ENCODE measurements at places on chromosomes 1 and 21.

GRCh38 chr1:223176437-223176836, 33.4 kb upstream of the TLR5 start:
- no peaks in the 10 kb centered on the region for H3K36me3 ChIP-seq
- H3K27ac ChIP-seq = no peak overlapping the region
- peaks cover 6% of the 10 kb centered on the region for H3K4me1 ChIP-seq
- H3K4me3 ChIP-seq = no peak overlapping the region
- DNase-seq = no peak

- no peaks in the 10 kb centered on the region for H3K27me3 ChIP-seq
- H3K4me1 ChIP-seq = no peaks in the 10 kb centered on the region
Measured at GRCh38 chr1:230072296-230072695, 5.3 kb downstream of the GALNT2 start.

DNA sequence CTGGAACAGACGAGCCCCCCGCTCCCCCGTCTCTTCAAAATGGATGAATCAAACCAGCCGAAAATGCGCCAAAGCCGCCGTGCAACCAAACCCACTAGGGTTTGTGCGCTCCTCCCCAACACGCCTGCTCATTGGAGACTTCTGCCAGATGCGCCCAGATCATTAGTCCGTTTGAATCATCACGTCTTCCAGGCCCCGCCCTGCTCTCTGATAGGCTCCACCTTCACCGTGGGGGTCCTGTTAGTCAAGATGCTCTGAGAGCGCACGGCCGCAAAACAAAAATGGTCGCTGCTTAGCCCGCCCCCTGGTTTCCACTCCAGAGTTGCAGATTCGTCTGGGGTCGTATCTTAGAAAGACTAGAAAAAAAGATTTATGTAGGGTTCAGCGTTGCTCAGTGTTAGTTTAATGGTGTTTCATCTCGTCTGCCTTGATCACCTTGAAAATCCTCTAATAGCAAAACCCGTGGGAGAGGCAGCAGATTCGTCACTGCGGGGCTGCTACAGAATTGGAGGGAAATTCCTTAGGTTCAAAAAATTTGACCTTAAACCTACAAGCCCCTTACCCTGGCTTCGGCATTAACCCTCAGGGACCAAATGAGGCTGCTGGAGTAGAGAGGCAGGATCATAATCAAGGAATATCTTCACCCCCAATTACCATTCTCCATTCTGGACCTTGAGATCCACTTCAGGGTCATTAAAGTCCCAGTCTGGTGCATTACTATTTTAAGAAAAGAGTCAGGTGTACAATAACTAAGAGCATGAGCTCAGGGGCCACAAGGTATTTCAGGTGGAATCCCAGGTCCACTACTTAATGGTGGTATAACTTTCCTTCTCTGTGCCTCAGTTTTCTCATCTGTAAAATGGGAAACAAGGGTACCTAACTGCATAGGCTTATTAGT, at the start of gene NUCKS1:
TSS of gene NUCKS1 (minus strand) at position 45 of the 898 bp plus-strand sequence. CDS start 209 bp downstream, outside the sequence.
- H3K36me3 ChIP-seq = no peaks in the 10 kb centered on the region
- DNase-seq = peak; percentile 99
- H3K4me3 ChIP-seq = peak within 1 kb of the TSS; percentile 90
- H3K27ac ChIP-seq = peak within 1 kb of the TSS; percentile 100

GRCh38 chr21:25636727-25637126, 2.3 kb upstream of the JAM2 start:
- peaks cover 3% of the 10 kb centered on the region for H3K27me3 ChIP-seq
- no peak for DNase-seq
- H3K4me3 ChIP-seq = no peak overlapping the region
- no peak overlapping the region for H3K27ac ChIP-seq
- no peaks in the 10 kb centered on the region for H3K4me1 ChIP-seq
- H3K36me3 ChIP-seq = no peaks in the 10 kb centered on the region

DNA sequence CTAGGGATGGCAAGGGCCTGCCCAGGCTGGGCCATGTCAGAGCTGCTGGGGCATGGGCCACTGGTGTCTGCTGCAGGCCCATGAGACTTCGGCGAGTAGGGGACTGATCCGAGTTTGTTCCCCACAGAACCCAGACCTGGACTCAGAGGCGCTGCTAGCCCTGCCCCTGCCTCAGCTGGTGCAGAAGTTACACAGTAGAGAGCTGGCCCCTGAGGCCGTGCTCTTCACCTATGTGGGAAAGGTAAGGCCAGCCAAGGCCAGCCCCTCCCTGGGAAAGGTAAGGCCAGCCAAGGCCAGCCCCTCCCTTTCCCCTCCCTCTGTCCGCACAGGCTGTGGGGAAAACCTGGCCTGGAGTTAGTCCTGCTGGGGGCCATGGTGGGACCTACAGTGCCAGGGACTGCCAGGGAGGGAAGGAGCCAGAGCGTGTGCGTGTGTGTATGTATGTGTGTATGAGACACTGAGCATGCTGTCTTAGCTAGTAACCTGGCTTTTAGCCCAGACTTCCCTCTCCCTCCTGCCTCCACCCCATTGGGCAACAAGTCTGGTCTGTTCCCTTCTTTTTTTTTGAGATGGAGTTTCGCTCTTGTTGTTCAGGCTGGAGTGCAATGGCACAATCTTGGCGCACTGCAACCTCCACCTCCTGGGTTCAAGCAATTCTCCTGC, 8.0 kb downstream of the FAAH start:
- no peaks in the 10 kb centered on the region for H3K27me3 ChIP-seq
- H3K36me3 ChIP-seq = no peaks in the 10 kb centered on the region
- peak overlapping the region; percentile 71 for H3K27ac ChIP-seq
